ENCODE measurements at places on chromosomes 3 and 15. TPM values are rescaled to one million over a fixed set of nuclear protein-coding genes. Genes with fewer than 3 reads are reported as not detected.

Gene FMN1
- 0.09 TPM for total RNA-seq

Gene GOLGA6L4
- total RNA-seq: 2.1 TPM

Gene SLC38A3
- total RNA-seq: 1.8 TPM

Gene TWF2
- 31.7 TPM for total RNA-seq

Gene PRTG
- 322 TPM for total RNA-seq

Gene SLC2A2
- not detected for total RNA-seq

Gene NPAP1
- total RNA-seq: 0.30 TPM

Gene CYP8B1
- total RNA-seq: not detected

Gene ARRDC4
- 14.2 TPM for total RNA-seq

Gene KBTBD13
- not detected for total RNA-seq

Gene HHLA2
- total RNA-seq: not detected

Gene LRTM1
- not detected for total RNA-seq

Gene SLC28A2
- not detected for total RNA-seq

Gene SI
- not detected for total RNA-seq

Gene LRRC2
- total RNA-seq: 0.12 TPM

Gene CCRL2
- not detected for total RNA-seq

Gene HCLS1
- 0.45 TPM for total RNA-seq

Gene NANOGP8
- total RNA-seq: 0.34 TPM

Gene CEMIP
- total RNA-seq: 0.33 TPM

Gene VGLL3
- 6.1 TPM for total RNA-seq

Gene MYEF2
- total RNA-seq: 110 TPM

Gene CFAP100
- total RNA-seq: 1.1 TPM
